Brain pericyte (primary cell): ENCODE measurements at places on chromosomes 7 and 10.
A peak's percentile ranks its signal among the peaks of the same experiment; 100 is the strongest.

GRCh38 chr7:137169282-137169698, 174.2 kb downstream of the PTN start:
- peak; percentile 75 for DNase-seq

- no peak for DNase-seq
These were observed 16.5 kb downstream of the ANLN start for GRCh38 chr7:36406156-36406555.

DNA sequence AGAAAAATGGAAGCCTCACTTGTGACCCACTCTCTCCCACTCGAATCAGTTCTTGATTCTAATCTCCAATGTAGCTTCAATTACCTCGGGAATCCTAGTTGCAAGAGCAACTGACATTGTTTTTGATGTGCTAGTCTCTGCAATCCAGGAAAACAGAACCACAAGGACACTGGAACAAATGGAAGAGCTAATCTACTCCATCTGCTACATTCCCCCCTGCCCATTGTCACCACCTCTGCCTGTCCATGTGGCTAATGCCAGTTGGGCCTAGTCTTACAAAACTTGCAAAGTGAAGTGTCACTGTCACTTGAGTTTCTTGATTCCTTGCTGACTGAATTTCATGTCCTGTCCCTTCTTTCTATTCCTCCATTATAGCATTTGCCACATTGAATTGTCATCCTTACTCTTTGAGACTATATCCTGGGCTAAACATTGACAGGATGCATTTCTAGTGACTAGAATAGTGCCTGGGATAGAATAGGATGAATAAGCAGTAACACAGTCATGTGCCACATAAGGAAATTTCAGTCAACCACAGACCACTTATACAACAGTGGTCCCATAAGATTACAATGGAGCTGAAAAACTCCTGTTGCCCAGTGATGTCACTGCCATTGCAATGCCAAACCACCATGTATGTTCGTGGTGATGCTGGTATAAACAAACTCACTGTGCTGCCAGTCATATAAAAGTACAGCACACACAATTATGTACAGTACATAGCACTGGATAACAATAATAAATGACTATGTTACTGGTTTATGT, 13.5 kb downstream of the GCC1 start:
- DNase-seq, result no peak

DNA sequence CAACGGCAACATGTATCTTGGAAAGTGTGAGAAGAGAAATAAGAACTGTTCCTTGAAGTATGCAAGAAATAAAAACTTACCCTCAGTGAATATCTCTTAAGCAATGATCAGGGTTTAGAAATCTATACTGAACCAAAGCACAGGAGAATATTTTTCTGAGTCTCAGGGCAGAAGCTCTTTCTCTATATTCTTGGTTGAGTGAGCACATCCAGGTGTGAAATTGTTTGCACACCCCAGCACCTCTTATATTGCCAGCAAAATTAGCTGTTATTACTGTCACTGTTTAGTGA, 8.4 kb downstream of the DLX6 start:
- no peak for DNase-seq

DNA sequence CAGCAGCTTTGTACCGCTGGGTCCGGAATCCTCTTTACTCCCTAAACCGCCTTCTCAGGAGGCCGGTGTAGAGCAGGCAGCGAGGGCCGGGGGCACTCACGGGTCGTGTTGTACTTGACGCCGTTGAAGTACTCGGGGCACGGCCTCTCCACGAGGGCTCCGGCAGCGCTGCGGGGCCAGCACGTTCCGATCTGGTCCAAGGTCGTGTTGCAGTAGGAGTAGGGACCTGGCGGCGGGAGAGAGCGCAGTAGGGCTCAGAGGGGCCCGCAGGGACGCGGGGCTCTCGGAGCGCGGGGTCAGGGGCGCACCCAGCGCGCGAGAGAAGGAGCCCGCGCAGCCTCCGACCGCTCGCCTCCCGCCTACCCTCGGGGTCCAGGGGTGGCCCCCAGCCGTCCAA, 443 bp downstream of the CRHR2 start:
- DNase-seq, result no peak

- no peak for DNase-seq
These were observed 27.7 kb downstream of the PRKAG2 start for GRCh38 chr7:151849008-151849878.

- DNase-seq, result no peak
These were observed 386.5 kb upstream of the AUTS2 start for GRCh38 chr7:69211739-69212138.

DNA sequence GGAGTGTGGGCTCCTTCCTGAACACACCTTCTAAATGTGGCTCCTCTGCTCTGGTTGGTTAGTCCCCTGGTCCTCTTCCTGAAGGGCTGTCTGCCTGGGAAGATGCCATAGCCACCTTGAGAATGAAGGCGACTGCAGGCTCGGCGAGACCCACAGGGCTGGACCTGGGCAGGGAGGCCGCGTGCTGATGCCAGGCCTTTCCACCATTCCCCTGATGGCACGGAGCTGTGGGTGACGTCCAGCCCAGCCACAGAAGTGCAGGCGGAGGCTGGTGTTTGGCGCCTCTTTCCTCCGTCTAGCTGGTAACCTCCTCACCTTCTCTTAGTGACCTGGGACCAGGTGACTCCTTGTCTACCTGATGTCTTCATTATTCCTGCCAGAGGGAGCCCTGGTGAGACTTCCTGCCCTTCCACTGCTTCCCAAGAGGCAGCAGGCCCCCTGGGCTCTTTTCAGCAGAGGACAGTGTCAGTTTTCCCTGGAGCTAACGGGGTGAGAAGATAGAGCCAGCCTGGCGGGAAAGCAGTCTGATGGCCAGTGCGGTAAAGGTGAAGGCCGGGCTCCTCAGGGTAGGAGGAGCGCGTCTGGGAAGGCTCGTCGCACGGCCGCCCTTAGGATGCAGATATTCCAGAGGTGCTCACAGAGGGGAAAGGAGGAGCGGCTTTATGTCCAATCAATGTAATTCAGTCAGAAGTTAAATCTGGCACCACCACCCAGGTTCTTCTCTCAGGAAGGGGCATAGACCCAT, 34.9 kb downstream of the GBX1 start:
- no peak for DNase-seq

GRCh38 chr10:129707406-129708388, 240.7 kb downstream of the MGMT start:
- no peak for DNase-seq

GRCh38 chr10:35637462-35637861, 4.6 kb downstream of the FZD8 start:
- no peak for DNase-seq

GRCh38 chr7:105173586-105173985, 159.6 kb downstream of the KMT2E start:
- DNase-seq, result no peak

- DNase-seq, result no peak
These were observed 407 bp upstream of the MKRN1 start for GRCh38 chr7:140479739-140480084.

- no peak for DNase-seq
These were observed 223.8 kb downstream of the USP6NL start for GRCh38 chr10:11387551-11388222.

DNA sequence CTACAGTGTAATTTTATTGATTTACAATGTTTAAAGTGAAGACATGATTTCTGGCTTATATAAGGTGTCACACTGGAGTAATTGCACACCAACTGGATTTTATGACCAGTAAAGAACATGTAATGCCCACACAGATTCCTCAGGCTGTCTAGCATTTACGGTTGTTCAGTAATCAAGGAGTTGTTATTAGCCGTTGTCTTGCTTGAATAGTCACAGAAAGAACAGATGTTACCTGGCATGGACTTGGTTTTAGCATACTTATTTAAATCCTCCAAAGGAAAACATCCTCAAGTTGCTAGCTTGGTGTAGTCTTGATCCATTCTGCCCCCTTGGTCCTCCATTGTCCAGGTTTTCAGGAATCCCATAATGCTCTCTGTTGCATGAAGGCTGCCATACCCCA, 65.8 kb downstream of the POU6F2 start:
- DNase-seq, result no peak

- no peak for DNase-seq
These were observed 9.7 kb upstream of the ANKRD7 start for GRCh38 chr7:118214833-118215182.

GRCh38 chr7:155770241-155770640, 42.0 kb downstream of the SHH start:
- no peak for DNase-seq

- DNase-seq, result no peak
These were observed 11.7 kb upstream of the VIM start for GRCh38 chr10:17216217-17216900.

- no peak for DNase-seq
These were observed 85.7 kb downstream of the C10orf90 start for GRCh38 chr10:126584836-126585235.

- DNase-seq, result no peak
These were observed 69.4 kb downstream of the TBXAS1 start for GRCh38 chr7:139898483-139898882.

GRCh38 chr7:50721661-50722259, 60.9 kb downstream of the GRB10 start:
- no peak for DNase-seq

DNA sequence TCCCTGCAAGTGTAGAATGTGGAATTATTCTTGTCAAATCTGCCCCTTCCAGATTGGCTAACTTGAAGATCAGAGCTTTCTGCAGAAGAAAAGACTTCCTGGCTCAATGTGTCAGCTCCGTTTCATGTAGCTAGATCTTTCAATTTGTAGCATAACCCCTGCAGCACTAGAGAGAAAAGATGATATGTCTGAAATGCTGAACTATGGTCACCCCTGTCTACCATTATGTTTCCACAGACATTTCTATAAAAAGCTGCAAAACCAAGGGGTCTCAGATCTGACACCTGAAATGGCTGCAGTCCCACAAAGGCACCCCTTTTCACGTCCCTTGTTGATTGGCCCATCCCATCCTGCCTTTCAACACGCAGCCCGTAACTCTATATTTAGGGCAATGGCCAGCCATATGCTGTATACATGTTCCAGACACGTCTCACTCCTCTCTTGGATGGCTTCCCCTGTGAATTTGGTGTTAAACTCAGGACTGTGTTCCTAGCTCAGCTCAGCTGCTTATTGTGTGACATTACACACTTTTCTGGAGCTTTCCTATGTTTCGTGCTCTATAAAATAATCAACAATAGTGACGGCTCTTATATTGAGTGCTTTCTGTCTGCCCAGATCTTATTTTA, 648.6 kb upstream of the CELF2 start:
- DNase-seq, result no peak

GRCh38 chr10:122249303-122249850, 21.7 kb upstream of the BTBD16 start:
- DNase-seq, result no peak

DNA sequence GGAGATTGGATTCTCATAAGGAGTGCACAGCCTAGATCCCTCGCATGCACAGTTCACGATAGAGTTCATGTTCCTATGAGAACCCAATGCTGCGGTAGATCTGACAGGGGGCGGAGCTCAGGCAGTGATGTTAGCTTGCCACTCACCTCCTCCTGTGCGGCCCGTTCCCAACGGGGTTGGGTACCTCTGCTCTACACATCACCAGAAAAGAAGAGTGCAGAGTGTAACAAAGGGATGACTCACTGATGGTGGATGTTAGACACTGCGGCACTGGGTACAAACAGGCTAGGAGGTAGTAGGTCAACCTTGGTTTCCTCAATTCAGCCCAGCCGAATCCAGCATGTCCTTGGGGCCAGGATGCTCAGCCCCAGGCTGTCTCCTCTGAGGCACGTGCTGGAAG, 66.8 kb upstream of the CHST15 start:
- no peak for DNase-seq

GRCh38 chr7:6160191-6160623, 112.2 kb downstream of the CYTH3 start:
- DNase-seq, result no peak

DNA sequence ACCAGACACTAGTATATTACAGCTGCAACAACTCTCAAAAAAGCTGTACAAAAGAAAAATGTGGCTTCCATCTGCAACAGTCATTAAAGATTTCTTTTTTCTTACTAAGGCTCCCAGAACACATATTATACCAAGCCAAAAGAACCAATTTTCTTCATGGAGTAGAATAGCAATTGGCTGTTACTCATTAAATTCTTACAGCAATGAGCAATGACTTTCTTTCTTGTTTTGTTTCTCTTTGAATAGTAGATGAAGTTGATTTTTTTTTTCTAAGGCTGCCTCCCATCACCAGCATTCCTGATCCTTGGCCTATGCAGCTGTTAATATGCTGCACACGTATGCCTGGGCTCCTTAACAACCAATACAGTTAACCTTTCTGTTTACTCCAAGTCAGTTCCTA, 36.6 kb upstream of the SPOCK2 start:
- DNase-seq, result no peak

DNA sequence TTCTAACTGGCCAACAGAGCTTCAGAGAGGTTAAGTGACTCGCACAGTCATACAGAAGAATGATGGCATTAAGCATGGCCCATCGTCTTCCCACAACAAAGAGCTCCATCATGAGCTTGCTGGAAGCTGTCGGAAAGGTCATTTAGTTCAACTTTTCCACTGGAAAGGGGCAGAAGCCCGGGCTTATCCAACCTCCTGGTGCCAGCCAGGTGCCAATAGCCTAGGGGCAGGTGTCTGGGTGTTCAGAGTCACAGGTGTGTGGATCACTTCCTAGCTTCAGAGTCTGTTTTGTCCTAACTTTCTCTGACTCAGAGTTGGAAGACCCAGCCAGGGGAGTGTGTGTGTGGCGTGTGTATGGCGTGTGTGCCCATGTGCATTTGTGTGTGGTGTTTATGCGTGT, 1.3 kb upstream of the TRPV6 start:
- DNase-seq, result no peak

GRCh38 chr7:134293002-134293740, 23.6 kb downstream of the SLC35B4 start:
- no peak for DNase-seq

GRCh38 chr10:69392481-69393000, 24.2 kb downstream of the TACR2 start:
- peak; percentile 50 for DNase-seq

DNA sequence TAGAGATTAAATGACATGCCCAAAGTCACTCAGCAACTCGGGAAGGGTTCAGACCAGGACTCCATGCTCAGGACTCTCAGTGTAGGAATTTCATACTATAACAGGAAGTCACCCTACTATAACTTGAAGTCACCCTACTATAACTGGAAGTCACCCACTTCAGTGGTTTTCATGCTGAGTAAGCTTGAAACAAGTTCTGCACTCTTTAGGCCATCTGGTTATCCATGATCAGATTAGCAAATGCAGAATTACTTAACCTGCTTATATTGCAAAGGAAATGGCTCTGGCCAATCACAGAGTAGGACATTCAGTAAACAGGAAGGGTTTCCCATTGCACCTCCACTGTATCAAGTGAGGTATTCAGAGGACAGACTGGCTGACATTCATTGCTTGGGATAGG, 1240.4 kb downstream of the GATA3 start:
- DNase-seq, result no peak

- no peak for DNase-seq
These were observed 65.7 kb downstream of the ABRAXAS2 start for GRCh38 chr10:124867304-124867703.

DNA sequence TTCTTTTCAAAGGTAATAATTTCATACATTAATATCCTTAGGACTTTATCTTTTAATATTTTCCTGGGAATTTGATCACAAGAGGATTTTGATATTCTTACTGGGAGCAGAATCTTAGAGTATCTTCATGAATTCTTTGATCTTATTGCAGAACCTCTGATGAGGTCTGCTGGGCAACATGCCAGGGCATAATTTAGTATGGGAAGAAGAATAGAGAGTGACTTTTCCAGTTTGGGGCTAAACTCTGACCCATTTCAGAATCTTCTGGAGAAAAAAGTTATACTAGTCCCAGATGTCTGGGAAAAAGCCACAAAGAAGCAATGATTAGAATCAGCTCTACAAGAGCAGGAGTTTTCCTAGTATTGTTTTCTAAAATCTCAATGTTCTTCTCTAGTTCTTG, 28.0 kb upstream of the RSU1 start:
- DNase-seq, result no peak
